Stimulated activated CD8-positive, alpha-beta memory T cell treated with anti-CD3 and anti-CD28 coated beads, Interleukin-2, amount 100 ng/mL, for 1 hour (primary cell): ENCODE measurements at places on chromosomes 2 and 18.

- DNase-seq: no peak
These were observed 113.4 kb upstream of the CYP26B1 start for GRCh38 chr2:72261076-72261475.

- no peak for DNase-seq
These were observed 199.1 kb downstream of the GLI2 start for GRCh38 chr2:120934574-120935338.

DNA sequence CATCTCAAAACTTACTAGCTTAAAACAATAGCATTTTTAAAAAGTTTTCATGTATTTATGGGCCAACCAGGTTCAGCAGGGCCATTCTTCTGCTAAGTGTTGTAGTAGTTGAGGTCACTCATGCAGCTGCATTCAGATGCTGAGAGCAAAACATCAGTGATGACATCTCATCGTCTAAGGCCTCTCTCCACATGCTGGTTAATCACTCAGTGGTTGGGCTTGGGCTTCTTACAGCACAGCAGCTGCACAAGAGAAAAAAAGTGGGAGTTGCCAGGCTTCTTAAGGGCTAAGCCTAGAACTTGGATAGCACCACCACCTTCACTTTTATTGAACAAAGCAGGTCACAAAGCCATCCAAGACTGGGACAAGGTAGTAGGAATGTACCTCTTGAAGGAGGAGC lies 190.3 kb downstream of the IRS1 start:
- DNase-seq: no peak

DNA sequence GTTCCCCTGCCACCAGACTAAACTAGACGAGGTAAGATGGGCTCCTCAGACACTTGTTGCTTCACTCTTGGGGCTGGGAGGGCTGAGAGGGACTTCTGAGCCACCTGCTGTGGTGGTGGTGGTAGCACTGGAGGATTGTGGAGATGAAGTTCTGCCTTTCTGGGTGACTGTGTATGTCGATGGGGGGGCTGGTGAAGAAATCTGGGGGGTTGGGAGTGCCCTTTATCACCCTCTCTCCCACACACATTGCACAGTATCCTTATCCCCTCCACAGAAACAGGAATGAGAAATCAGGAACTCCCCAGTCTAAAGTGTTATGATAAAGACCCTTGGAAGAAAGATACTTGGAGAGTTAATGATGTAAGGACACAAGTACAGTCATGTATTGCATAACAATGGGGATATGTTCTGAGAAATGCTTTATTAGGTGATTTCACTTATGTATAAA lies 38.5 kb downstream of the HK2 start:
- DNase-seq: no peak

GRCh38 chr2:94762600-94762999 lies 108.6 kb upstream of the TEKT4 start:
- DNase-seq: no peak

DNA sequence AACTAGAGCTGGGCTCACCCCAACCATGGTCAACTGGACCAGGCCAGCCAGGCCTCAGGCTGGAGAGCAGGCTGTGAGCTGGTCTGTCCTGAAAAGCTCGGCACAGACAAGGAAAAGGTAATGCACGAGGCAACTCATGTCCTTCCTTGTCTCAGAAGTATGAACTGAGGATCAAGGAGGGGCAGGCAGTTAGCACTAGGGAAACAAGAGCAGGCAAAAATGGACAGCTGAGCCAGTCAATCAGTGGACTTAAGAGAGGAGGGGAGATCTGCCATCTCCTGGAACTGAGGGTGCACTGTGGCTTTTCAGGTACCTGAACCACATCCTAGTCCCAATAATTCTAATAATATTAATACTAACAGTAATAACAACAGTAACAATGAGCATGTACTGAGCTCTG lies 20.6 kb upstream of the WIPF1 start:
- DNase-seq: no peak

DNA sequence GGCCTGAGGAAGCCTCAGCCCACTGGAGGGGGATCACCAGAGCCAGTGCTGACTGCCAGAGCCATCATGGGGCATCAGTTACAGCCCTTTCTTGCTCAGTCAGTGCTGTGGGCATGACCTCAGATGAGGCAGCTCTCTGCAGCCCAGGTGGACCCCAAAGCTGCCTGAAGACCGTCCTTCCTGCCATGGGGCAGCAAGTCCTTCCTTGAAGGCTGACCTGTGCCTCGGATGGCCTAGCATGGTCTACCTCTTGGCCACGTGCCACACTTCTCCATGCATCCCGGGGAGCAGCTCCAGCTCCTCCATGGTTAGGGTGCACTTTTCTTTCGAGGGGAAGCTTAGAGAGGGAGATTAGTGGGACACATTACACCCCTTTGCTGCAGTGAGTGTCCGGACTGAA lies 233.4 kb downstream of the VAPA start:
- no peak for DNase-seq

DNA sequence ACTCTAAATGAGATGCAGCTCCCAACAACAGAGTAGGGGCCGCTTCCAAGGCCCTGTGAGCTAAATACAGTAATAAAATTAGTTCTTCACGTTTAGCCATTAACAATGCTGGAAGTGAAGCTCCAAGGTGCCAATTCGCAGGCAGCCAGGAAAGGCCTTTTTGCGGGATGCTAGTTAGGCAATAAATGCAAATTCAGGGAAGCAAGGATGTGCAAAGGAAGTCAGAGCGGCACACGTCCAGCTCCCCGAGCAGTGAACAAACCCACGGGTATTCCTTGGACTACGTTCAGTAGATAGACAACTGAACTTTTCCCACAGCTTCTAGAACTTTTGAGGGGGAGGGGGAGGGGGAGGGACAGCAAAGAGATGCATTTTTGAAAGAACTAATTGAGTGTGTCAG lies 6.9 kb downstream of the ZNF516 start:
- DNase-seq: no peak

DNA sequence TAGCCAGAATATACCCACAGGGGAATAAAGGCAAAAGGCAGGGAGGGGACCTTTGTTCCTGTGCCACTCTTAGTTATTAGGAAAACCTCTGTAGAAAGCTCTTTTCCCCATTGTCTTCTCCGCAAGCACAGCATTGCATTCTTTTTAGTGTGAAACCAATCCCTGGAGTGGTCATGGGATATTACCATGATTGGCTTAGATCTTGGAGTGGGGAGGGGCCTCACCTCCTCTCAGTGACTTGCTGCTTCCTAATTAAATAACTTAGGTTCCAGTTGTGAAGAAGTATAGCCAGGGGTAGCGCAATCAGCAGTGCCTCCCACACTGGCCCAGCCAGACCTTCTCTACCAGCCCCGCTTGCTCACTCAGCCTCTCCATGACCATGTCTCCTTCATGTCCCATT lies 49.9 kb upstream of the AFF3 start:
- DNase-seq: no peak

DNA sequence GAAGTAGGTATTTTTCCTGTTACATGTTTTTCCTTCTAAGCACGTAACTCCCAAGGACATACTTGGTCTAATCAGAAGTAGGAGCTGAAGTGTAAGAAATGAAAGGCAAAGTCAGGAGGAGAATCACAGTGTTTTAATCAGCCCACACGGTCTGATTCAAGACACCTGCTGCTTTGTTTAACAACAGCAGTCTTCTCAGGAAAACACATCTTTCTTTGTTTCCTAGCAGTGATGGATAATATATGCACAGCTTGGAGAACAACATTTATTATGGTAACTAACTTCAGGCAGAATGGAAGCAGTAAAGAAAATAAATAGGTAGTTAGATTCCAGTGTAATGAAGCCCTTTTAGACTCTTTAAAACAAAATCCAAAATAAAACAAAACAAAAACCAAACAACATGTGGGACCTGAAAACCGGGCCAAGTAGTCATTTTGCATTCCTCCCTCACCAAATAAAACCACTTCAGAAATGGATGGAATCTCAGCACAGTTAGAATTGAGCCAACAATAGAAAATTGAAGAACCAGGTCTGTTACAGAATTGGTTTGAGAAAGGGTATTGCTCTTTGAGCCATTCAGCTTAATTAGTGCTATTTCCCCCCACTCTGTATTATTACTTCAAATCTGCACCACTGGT lies 61.1 kb upstream of the UGP2 start:
- no peak for DNase-seq

DNA sequence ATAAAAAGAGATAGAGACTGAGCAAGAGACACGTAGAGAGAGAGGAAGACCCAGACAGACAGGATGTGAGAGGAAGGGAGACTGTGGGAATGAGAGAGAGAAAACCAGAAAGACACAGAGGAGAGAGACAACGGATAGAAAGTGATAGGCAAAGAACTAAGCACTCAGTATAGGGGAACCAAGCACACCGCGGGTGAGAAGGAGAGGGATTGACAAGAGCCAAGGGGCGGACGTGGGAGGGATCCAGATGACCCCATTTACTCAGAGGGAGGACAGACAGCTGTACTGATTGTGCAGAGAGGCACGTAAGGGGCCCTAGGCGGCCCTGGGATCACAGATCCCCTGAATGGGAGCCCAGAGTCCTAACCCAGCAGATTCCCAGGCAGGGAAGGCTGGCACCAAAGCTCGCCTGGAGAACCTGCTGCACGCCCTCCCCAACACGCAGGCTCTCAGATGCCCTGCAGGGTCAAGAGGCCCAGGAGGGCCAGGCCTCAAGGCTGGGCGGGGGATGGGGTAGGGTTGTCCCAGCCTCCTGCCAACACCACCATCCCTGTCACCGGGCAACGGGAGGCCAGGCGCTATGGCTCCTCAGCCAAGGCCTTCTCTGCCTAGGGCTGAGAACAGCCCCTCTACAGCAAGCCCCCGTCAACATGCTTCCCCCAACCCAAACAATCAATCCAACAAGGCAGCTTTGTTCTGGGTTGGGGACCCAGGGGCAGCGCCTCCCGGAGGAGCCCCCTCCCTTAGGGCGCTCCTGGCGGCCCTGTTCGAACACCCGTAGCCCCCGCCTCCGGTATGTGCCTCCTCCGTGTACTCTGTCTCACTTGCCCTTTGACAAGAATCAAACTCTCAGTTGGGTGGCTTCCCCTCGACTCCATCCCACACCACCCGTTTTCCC lies 579 bp downstream of the LOXL3 start:
- no peak for DNase-seq

GRCh38 chr2:16773080-16773713 lies 107.6 kb upstream of the CYRIA start:
- DNase-seq: no peak

DNA sequence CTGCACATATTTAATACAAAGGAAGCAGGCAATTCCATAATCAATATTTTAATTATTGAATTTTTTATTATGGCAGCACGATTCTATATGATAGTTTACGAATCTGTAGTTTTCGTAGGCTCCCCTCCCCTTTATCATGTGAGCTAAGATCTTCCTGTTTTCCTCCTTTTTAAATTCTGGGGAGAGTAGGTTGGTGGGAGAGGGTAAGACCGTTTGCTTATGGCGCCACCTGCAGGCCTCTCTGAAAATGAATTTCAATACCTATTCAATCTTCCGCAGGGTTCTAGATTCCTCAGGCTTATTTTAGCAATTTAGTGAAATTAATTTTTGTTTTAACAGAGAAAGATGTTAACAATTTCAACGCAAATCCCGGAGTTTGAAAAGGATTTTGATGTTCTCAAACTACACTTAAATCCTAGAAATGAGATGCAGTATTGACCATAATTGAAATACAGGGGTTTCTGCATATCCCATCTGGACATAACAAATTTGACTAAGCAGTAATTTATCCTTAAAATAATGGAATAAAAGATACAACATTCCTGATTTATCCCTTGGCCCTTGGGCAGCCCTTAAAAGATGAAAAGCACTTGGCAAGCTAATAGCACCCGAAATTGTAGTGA lies 12.8 kb upstream of the GBX2 start:
- no peak for DNase-seq

DNA sequence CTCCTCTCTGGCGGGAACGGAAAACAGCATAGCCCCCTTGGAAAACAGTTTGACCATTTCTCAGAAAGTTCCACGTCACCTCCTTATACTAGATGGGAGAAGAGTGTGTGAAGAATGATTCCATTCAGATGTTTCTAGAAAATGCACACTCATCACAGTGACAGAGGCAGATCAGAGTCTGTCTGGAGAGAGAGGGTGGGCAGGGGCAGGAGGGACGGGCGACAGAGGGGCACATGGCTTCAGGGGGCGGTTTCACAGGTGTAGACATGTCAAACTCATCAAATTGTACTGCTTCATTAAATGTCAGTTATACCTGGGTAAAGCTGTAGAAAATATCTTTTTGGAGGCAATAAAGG lies 88.8 kb upstream of the TAF1B start:
- DNase-seq: no peak

- no peak for DNase-seq
These were observed 124.8 kb downstream of the FIGN start for GRCh38 chr2:163610817-163611556.

DNA sequence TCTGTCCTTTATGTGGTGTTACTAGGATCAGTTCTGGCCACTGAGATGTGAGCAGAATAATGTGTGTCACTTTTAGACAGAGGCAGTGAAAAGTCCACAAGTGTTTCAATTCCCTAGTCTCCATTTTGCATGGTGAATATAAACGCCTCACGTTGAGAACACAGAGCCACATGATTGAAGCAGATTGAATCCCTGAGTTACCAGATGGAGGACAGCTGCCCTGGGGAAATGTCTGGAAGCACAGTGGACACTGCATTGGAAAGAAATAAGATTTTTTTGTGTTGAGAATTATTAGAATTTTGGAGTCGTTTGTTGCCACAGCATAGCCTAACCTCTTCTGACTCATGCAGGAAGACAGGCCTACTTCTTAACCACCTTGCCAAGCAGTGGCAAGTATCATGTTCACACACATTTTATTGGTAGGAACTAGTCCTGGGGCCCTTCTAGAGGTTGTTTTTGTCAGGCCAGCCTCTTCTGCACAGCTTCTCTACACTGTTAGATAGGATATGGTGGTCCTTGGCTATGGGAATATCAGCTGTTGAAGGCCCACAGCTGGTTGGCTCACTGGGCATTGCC lies 188.6 kb downstream of the TMEM182 start:
- no peak for DNase-seq

GRCh38 chr2:218517434-218518206 lies 50.5 kb downstream of the USP37 start:
- DNase-seq: no peak

DNA sequence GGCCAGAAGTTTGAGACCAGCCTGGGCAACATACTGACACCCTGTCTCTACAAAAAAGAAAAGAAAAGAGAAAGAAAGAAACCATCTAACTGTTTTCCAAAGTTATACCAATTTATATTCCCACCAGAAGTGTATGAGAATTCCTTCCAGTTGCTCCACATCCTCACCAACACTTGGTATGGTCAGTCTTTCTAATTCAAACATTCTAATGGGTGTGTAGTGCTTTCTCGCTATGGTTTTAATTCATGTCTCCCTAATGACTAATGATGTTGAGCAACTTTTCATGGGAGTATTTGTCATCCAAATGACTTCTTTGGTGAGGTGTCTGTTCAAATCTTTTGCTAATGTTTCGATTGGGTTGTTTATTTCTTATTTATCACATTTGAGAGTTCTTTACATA lies 10.5 kb upstream of the B3GNT7 start:
- DNase-seq: no peak

DNA sequence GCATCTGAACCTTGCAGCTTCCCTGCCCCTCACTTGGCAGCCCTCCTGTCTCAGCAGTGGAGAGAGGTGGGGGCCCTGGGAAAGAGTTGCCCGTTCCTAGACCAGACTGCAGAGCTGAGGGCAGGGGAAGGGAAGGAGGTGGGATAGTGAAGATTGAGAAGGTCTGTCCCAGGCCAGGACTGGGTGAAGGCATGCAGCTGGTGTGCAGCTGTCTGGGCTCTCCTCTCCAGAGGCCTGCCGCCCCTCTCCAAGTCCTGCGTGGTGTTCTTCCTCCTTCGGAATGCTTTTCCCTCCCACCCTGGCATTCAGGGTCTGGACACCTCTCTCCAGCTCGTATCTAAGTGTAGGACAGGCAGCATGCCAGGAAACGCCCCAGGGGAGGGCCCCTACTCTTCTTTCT lies 323.5 kb downstream of the CELF4 start:
- no peak for DNase-seq

GRCh38 chr2:214995926-214996670 lies 142.3 kb downstream of the ABCA12 start:
- no peak for DNase-seq
